Omental fat pad (tissue), 4 donors: ENCODE measurements at places on chromosomes 6 and 20. TPM values are rescaled to one million over a fixed set of nuclear protein-coding genes. Genes with fewer than 3 reads are reported as not detected.

- DNase-seq, result no peak
Observed at GRCh38 chr20:341682-342081, 5.2 kb upstream of the NRSN2 start.

DNA sequence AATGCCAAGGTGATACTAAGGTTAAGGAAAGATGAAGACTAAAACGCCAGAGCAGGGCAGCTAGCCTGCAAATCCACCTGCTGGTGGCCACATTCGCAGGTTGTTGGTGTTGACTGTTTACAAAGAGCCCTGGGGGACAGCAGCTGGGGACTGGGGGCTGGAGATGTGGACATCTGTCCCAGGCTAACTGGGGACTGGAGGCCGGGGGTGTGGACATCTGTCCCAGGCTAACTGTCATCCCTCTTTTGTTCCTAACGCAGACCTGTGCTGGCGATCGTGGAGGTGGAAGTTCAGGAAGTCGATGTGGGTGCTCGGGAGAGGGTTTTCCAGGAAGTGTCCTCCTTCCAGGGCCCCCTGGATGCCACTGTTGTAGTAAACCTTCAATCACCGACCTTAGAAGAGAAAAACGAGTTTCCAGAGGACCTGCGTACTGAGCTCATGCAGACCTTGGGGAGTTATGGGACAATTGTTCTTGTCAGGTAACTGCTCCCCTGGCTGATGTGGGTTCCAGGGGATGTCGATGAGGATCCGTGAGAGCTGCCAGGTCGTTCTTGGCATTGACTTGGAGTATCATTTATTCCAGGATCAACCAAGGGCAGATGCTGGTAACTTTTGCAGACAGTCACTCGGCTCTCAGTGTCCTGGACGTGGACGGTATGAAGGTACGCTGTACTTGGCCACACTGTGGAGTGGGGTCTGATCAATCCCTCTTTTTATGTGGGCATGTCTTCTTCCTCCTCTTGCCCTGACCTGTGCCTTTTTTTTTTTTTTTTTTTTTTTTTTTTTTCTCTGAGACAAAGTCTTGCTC is 87.0 kb downstream of the SERAC1 start:
- no peak for DNase-seq

BLOC1S5 gene
- total RNA-seq, result 9.7 TPM

GRCh38 chr6:15577550-15578171 is 85.2 kb downstream of the DTNBP1 start:
- DNase-seq, result no peak
